Suppressor macrophage treated with lipopolysaccharide for 4 hours (primary cell): ENCODE measurements at places on chromosomes 5 and 9.

DNA sequence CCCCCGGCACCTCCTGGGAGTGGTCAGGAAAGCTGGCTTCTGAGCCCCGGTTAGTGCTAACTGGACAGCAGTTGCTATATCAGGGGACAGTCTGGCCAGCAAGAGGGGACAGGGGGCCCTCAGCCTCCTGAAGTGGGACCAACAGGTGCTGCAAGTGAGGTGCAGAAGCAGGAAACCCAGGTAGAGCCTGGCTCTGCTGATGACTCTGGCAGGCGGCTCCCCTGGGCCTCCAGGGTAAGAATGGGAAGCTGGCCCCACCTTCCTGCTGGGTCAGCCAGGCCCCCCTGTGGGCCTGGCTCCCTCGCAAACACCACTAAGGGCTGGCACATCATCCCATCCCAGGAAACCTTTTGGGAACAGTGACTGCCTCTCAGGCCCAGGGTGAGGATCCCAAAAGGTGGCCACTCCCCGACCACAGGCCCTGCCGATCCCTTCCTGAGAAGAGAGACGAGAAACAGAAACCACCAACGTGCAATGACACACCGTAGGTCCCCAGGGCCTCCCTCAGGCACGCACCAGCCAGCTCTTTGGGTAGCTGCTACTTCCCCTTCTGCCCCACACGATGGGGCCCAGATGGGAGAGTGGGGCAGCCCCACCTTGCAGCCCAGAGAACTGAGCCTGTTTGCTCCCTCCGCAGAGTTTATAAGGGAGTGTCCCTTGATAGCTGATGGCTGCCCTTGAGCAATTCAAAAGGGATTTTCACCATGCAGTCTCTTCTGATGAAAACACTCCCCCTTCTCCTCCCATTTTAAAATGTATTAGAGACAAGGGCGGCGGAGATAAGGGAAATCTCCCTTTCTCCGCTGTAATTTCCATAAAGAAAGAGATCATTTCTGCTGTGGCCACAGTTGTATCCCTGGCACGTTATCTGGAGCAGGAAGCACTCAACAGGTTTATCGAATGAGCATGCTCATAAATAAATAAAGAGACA, 76.8 kb downstream of the STK10 start:
- DNase-seq, result peak; percentile 96

GRCh38 chr5:7087719-7088297, 308.1 kb upstream of the ADCY2 start:
- no peak for DNase-seq

GRCh38 chr5:168215646-168216045, 75.8 kb upstream of the WWC1 start:
- no peak for DNase-seq

- DNase-seq, result no peak
Observed at GRCh38 chr5:134958755-134959154, 9.0 kb upstream of the CATSPER3 start.

DNA sequence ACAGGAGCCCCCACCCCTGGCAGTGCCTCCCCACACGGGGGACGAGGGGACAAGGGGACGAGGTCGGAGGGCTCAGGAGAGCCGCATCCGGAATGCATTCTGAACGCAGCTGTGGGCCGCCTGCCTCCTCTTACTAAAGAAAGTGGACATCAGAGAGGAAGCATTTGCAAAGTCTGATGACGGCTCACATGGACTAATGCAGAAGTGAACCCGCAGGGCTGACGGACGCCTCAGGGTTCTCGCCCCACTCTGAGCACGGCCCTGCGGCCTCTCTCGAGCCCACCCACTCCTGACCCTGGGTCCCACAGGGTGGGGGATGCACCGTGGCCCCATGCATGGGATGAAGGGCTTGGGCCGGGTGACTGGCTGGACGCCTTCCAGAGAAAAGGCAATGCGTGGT, 5.9 kb downstream of the LPCAT1 start:
- DNase-seq, result peak; percentile 55
